ENCODE measurements at places on chromosomes 5 and 9.

DNA sequence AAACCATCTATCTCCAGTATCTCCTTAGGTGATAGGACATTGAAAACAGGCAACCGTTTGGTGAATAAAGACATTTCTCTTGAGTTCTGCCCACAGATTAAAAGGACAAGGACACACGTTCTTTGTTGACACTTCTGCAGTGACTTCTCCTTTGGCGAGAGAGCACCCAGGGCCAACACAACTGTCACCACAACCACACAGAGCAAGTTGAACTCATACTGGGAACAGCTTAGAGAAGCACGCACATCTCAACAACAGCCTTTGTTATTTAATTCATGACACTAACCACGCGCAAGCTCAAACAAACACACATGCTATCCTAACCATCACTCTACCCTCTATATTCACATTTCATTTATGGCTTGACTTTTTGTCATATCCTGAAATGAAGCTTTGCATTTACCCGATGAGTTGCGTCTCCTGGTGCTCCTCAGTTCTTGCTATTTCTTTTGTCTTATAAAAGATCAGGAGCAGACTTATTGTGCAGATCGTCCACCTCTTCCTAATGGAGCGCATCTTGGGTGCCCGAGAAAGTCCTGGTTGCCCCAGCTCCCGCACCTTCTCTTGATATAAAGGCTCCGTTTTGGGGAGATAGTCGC lies 543 bp downstream of the ST8SIA4 start:
- no peak for DNase-seq

DNA sequence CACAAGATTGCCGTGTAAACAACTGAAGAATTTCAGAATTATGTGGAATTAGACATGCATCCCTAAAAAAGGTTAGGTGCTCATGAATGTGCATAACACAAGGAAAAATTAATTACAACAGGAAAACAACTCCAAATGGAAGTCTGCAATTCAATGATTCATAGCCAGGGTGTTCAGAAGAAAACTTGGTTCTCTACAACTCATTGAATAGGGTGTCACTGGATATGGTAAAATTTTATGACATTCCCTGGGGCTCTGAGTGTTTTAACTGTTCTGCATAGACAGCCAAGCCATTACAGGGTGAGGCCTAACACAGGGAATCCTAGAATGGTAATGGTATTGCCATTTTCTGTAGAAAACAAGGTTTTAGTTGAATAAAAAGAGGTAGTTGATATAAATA lies 24.4 kb upstream of the ZSWIM6 start:
- DNase-seq, result no peak

DNA sequence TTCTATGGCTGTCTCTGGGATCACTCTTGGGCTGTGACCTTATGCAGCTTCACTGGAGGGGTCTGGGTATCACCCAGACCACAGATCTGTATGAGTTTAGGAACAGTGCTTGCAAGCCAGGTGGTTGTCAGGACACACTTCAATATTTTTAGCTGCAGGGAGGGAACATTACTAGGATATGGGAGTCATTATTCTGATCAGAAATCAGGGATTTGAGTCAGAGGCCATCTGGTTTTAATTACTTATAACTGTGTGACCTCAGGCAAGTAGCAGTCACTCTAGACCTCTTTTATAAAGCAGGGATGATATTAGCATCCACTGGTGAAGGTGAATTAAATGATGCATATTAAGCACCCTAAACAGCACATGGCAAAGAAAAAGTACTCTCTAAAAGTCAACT lies 60.1 kb upstream of the NMUR2 start:
- DNase-seq, result no peak

- no peak for DNase-seq
Measured at GRCh38 chr5:165370794-165371193, 1865.4 kb downstream of the MAT2B start.

DNA sequence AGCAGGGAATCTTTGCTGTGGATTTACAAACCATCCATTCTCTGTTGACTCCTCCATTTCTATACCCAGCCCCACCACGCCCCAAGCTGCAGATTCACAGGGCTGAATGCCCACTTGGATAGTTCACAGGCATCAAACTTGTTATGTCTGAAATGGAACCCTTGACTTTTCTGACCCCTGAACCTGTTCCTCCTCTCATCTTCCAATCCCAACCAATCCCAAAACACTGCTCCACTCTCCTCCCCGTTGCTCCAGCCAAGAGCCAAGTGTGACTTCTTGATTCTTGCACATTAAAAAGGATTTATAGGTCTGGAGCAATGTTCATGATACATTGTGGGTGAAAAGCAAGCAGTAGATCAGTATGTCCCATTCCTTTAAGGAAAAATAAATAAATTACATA lies 145.6 kb downstream of the DAB2IP start:
- no peak for DNase-seq

DNA sequence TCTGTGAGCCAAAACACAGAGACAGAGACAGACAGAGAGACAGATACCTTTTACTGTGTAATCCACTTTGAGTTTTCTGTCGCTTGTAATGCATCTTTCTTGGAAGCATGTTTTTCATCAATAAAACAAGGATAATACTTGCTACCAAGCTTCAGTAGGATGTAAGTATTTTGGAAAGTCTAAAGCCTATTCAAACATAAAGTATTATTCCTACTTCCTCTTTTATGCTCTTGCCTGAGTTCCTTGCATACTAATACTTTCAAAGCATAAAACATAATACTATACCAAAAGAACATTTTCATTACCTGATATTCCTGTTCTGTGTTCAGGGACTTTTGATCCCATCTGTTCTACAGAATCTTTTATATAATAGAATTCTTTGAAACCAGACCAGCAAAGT lies 64.5 kb upstream of the SLC30A5 start:
- DNase-seq, result no peak

DNA sequence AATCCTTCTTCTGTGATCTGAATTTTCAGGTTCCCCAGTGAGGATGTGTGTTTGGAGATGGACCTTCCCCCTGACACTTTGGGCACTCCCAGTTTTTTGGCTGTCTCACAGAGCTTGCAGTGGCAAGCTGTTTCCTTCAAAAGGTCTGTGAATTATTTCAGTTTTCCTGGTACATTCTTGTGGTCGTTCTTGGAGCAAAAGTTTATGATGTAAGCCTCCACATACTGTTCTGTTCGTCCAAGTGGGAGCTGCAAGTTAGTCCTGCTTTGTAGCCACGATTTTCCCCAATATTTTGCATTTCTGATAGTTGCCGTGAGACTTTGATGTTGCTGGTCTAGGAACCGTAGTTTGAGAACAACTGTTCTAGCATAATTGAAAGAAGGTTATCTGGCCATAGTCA lies 88.3 kb downstream of the MTAP start:
- no peak for DNase-seq

DNA sequence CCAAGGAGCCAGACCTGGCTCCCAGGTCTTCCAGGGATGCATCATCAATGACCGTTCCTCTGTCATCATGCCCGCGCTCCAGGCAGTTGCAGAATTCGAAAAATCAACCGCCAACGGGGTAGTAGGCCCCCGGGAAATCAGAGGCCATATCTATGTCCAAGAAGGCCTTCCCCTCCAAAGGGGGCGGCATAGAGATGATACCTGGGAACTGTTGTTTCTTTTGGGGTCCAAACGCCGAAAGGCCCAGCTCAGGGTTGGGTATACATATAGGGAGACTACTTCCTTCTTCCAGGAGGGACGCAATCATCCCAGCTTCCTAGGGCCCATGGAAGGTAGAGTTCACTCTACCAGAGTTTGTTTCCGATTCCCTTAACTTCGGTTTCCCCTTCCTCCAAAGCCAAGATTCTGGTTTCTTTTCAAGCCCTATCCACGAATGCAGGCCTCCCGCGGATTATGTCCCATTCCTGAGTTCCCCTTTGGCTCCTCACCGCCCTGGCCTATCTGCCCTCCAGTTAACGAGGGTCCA lies 754 bp downstream of the DCAF12 start:
- no peak for DNase-seq

- DNase-seq, result no peak
Measured at GRCh38 chr5:57531333-57531732, 48.7 kb upstream of the ACTBL2 start.

DNA sequence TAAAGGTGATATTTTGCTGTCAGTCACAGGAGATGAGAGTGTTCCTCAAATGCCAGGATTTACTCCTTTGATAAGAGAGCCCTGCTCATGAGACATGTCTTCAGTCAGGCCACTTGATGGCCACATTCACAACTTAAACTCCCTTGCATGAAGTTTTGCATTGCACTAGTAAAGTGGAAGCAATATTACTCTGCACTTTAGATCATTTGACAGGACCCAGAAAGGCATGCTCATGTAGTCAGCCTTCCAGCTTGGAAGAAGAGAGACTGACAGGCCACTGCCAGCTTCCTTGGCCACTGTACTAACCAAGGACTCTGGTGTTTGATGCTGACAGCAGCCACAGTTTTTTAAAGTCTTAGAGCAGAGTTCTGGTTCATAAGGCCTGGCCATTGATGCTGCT lies 42.6 kb downstream of the NPR3 start:
- DNase-seq, result no peak

DNA sequence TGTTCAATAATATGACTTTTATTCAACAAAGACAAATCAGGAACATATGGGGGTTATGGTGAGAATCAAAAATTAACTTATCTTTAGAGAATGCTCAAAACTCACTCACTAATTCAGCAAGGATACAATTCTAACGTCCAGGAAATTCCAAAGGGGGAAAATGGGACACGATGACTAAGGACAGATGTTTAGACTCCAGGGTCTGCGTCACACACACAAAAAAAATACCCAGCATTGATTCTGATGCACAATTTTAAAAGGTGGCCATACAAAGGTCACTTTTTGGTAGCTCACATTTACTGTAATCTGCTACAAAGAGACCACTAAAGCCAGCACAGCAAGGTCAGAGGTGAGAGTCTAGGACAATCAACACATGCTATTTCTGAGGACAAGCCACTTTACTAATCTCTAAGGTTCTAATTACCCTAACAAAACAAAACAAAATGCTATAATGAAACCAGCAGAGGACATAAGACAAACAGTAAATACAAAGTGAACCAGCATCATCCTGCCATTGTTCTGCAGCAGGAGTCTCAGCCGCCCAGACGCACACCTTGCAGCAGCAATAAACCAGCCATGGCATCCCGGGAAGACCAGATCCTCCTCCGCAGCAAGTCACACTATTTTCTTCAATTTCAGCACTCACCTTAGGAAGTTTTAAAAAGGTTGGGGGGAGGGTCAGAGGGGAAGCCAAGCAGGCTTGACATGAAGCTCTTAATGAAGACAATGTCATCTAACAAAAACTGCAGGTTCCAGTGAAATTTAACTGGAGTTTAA lies 57.8 kb downstream of the TTC39B start:
- no peak for DNase-seq

- no peak for DNase-seq
Measured at GRCh38 chr5:157511651-157512644, 51.9 kb downstream of the NIPAL4 start.

DNA sequence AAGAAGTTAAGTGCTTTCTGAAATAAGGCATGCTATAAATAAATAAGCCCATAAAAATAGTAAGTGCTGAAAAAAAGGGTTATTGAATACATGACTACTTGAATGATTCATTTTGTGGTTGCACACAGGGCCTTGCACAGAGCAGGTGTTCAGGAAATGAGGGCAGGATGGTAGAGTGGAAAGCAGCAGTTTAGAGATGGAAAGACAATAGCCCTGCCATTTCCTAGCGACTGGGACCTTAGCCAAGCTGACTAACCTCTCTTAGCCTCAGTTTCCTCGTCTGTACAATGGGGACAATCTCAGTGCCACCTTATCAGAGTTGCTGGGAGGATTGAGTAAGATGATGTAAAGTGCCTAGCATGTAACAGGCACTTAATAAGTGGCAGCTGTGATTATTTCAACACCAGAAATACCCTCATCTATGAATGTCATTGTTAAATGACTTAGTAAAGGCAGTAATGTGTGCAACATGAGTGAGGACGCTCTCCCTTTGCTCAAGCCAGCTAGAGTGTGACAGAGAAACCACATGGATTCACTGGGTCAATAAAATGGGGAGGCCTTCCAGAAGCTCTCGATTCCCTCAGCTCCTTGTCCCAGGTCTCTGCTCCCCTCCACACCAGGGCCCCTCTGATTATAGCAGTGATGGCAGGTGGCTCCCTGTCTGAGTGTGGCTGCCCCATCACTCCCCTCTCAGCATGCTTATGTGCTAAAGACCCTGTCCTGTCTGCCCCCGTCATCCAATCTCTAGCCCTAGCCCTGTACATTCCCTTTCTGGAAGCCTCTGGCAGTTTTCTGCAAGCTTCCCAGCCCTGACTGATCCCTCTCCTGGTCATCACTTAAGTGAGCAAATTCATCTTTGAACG lies 16.0 kb upstream of the PHF19 start:
- no peak for DNase-seq

GRCh38 chr9:124394167-124394566 lies 21.1 kb downstream of the PSMB7 start:
- DNase-seq, result no peak

DNA sequence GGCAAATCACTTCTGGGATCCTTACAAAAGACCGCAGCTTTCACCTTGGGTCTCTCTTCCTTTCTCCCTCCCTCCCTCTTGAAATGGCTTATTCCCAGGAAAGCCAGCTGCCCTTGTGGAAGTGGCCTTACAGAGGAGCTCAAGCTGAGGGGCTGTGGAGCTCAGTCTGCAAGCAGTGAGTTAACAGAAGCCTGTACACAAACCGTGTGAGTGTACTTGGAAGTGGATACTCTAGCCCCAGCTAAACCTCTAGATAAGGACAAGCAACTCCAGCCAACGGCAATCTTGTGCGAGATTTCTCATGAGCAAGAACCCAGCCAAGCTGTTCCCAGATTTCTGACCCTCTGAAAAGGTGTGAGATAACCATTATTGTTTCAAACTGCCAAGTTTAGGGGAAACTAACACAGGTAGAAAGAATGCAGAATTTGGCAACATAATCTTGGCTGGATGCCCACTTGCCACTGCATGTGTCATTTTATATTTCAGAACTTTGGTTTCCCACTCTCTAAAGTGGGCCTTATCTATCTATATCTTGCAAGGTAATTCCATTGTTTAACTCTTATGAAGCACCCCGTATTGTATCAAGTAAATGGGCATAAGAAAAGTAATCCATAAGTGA lies 85.6 kb downstream of the CDH18 start:
- DNase-seq, result no peak

GRCh38 chr5:68261569-68262065 lies 46.1 kb downstream of the PIK3R1 start:
- DNase-seq, result no peak

GRCh38 chr5:145750199-145750598 lies 84.9 kb downstream of the PRELID2 start:
- DNase-seq, result no peak

DNA sequence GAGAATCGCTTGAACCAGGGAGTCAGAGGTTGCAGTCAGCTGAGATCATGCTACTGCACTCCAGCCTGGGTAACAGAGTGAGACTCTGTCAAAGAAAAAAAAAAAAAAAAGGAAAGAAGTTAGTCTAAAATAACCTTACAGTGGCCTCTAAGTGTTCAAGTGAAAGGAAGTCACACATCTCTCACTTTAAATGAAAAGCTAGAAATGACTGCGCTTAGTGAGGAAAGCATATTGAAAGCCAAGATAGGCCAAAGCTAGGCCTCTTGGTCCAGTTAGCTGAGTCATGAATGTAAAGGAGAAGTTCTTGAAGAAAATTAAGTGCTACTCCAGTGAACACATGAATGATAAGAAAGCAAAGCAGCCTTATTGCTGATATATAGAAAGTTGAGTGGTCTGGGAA lies 38.1 kb downstream of the ITGA1 start:
- DNase-seq, result no peak
